ENCODE measurements at places on chromosomes 1 and 21.

- H3K4me3 ChIP-seq, result peak within 1 kb of the TSS; percentile 63
- no peak within 1 kb of the TSS for H3K27ac ChIP-seq
- peaks cover 16% of the 10 kb centered on the region for H3K4me1 ChIP-seq
- peak; percentile 53 for DNase-seq
- H3K27me3 ChIP-seq, result peaks cover 77% of the 10 kb centered on the region
Measured at GRCh38 chr1:116667575-116668105, at the start of gene IGSF3. TSS of gene IGSF3 (minus strand) at chr1:116667733. CDS start at chr1:116666326, 1,407 bp downstream.

DNA sequence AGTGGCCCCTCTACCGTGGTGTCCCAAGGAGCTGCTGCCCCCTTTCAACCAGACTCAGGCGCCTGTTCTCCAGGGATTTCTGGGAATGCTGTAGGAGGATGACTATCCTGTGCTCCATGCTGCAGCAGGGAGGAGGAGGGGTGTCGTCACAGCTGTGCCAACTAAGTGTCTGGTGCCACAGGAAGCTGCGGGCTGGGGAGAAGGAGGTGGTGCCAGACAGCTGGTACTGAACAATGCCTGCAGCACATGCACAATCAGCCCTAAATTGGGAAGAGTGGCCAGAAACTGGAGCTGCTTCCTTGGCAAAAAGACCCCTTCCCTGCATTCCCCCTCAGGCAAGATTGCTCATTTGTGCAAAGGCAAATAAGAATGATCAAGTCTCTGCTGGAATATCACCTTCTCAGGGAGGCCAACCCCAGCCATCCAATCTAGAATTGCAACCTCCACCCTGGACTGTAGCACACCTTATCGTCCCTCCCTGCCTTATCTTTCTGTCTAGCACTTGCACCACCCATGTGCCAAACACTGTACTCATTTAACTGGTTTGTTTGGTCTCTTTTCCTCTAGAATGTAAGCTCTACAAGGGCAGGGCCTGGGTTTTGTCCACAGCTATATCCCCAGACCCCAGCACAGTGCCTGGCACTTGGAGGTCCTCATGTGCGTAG lies 33.3 kb downstream of the LAMB3 start:
- DNase-seq, result no peak
- no peaks in the 10 kb centered on the region for H3K27me3 ChIP-seq
- H3K27ac ChIP-seq, result no peak overlapping the region

DNA sequence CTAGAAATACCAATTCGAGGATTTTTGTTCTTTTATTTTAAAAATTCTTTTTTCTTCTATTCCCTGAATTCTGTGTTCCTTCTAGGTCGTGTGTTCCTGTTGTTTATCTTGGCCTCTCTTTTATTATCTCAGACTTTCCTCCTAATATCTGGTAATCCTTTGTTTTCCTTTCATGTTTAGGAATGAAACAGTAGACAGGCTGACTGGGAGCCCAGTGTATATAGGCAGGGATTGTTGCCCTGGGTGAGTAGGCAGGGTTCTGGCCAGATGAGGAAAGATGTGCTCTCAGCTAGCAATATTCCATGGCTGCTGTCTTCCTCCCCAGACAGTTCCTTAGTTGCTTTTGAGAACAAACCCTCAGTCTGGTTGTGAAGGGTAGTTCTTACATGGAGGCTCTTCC lies 161.8 kb upstream of the PDE4B start:
- no peaks in the 10 kb centered on the region for H3K36me3 ChIP-seq
- DNase-seq, result no peak
- no peaks in the 10 kb centered on the region for H3K4me1 ChIP-seq
- no peak overlapping the region for H3K4me3 ChIP-seq
- H3K27ac ChIP-seq, result no peak overlapping the region

GRCh38 chr1:39850606-39851216 lies 32.6 kb downstream of the TRIT1 start:
- no peak for DNase-seq
- H3K27ac ChIP-seq, result peak overlapping the region; percentile 2
- peaks cover 38% of the 10 kb centered on the region for H3K36me3 ChIP-seq
- H3K27me3 ChIP-seq, result no peaks in the 10 kb centered on the region

- no peak for DNase-seq
- H3K4me1 ChIP-seq, result no peaks in the 10 kb centered on the region
- H3K27me3 ChIP-seq, result no peaks in the 10 kb centered on the region
- H3K27ac ChIP-seq, result no peak overlapping the region
- no peak overlapping the region for H3K4me3 ChIP-seq
Measured at GRCh38 chr1:203581841-203582240, 44.8 kb upstream of the ATP2B4 start.

- peaks cover 9% of the 10 kb centered on the region for H3K4me1 ChIP-seq
- H3K27me3 ChIP-seq, result no peaks in the 10 kb centered on the region
- no peak overlapping the region for H3K27ac ChIP-seq
- DNase-seq, result no peak
- no peak overlapping the region for H3K4me3 ChIP-seq
- no peaks in the 10 kb centered on the region for H3K36me3 ChIP-seq
Measured at GRCh38 chr1:52752484-52752826, 26.2 kb downstream of the ZYG11B start.

DNA sequence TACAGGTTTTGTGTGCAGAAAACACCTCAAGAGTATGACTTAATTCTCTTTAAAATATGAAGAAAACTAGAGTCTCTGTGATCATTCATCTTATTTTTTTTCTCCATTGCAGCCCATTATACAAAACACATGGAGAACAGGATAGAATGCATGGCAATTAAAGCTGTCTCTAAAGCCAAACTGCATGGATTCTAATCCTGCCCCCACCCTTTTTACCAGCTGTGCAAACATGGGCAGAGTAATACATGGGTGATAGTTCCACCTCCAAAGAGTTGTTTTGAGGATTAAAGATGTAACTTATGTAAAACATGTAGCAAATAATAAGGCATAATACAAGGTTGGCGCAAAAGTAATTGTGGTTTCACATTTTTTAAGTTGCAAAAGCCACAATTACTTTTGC lies 114.4 kb downstream of the CLEC20A start:
- H3K4me1 ChIP-seq, result no peaks in the 10 kb centered on the region
- no peaks in the 10 kb centered on the region for H3K36me3 ChIP-seq
- no peak for DNase-seq
- H3K27ac ChIP-seq, result no peak overlapping the region
- H3K4me3 ChIP-seq, result no peak overlapping the region

GRCh38 chr21:17585875-17586450 lies 26.7 kb downstream of the BTG3 start:
- no peak overlapping the region for H3K27ac ChIP-seq
- H3K4me3 ChIP-seq, result no peak overlapping the region
- H3K4me1 ChIP-seq, result no peaks in the 10 kb centered on the region
- H3K27me3 ChIP-seq, result no peaks in the 10 kb centered on the region
- H3K36me3 ChIP-seq, result peaks cover 2% of the 10 kb centered on the region
